ENCODE measurements at places on chromosomes 6 and 20. TPM values are rescaled to one million over a fixed set of nuclear protein-coding genes. Genes with fewer than 3 reads are reported as not detected.

C20orf204 gene
- total RNA-seq = 0.85 TPM

ABCC10 gene
- 16.7 TPM for total RNA-seq

NAA20 gene
- total RNA-seq = 29.4 TPM

ID4 gene
- 7.0 TPM for total RNA-seq

RIMS4 gene
- total RNA-seq = 39.7 TPM

LY6G6D gene
- not detected for total RNA-seq

MUCL3 gene
- not detected for total RNA-seq

RBPJL gene
- 1.4 TPM for total RNA-seq

ETV7 gene
- total RNA-seq = 0.19 TPM

FAM209A gene
- not detected for total RNA-seq

WFDC5 gene
- not detected for total RNA-seq

DNA sequence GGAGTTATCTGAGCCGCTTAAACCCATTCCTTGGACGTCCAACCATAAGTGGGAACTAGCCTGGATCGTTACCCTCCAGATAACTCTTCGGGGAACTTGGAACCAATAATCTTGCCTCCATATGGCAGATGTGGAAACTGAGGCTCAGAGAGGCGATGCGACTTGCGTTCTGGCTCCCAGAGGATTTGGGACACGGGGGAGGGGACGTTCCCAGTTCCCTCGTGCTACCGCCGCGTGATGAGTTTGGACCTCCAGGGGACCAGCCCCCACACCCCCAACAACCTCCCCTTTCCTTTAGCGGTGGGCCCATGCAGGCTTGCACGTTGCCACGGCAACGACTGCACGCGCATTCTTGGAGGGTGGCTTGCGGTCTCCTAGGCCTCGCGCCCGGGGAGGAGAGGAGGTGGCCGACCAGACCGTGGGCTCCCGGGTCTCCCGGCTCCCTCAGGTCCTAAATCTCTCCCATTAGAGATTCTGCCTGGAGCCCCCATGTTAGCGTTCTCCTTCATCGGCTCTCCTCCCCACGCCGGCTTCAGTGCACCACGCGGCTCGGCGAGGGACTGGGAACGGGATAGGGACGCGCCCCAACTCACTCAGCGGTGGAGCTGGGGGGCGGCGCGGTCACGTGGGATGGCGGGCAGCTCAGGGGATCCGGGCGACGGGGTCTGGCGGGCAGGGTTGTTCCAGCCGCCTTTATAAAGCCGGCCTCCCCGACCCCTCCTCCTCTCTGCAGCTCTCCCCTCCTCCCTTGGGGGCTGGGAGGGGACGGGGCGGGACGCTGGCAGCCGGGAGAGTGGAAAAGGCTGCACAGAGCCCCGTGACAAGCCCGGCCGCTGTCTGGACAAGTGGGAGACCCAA is at the start of gene PLTP:
TSS of gene PLTP (minus strand) at position 670 of the 858 bp plus-strand sequence. CDS start 703 bp downstream, outside the sequence.
- H3K27ac ChIP-seq = peak within 1 kb of the TSS; percentile 73
- peak within 1 kb of the TSS; percentile 91 for H3K4me3 ChIP-seq
- peaks cover 7% of the 10 kb centered on the region for H3K4me1 ChIP-seq
- DNase-seq = peak; percentile 83
- no peaks in the 10 kb centered on the region for H3K27me3 ChIP-seq

DNA sequence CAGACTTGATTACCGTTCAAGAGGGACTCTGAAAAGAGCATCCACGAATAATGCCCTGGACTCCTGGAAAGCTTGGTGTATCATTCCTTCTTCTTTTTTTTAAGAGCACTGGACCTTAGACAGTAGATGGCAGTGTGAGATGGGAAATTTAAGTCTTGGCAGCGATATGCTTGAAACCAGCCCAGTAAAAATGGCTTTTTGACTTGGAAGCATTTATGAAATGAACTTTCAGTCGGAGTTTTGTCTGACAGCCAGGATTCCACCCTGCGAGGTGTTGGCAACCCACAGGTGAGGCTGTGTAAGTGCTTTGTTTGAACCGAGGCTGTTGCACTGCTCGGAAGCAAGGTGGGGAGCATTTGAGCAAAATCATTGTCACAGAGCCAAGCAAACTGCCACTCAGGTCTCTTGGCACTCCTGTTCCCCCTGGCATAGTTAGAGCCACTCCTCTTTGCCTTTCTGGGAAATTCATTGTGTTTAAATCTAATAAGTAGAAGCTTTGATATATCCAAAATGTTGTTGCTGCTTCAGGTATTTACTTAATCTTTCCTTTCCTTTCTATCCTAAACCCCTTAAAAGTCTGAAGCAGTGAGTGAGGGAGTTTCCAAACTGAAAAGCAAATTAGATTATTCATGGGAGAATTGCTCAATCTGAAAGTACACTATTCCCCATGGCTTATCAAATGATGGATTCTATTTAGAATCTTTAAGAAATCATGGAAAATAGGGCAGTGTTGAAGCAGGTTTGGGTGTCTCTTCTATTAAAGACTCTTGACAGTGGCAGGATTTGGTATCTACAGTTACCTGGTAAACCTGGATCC is 272.8 kb upstream of the SLC35B3 start:
- H3K27me3 ChIP-seq = no peaks in the 10 kb centered on the region
- H3K36me3 ChIP-seq = no peaks in the 10 kb centered on the region
- H3K4me1 ChIP-seq = no peaks in the 10 kb centered on the region
- H3K4me3 ChIP-seq = no peak overlapping the region
- H3K27ac ChIP-seq = no peak overlapping the region

GRCh38 chr6:143236151-143236798 is 175.6 kb downstream of the AIG1 start:
- DNase-seq = peak; percentile 36
- H3K27me3 ChIP-seq = no peaks in the 10 kb centered on the region
- H3K27ac ChIP-seq = no peak overlapping the region
- H3K4me1 ChIP-seq = peaks cover 11% of the 10 kb centered on the region
- no peaks in the 10 kb centered on the region for H3K36me3 ChIP-seq
- H3K4me3 ChIP-seq = no peak overlapping the region

GRCh38 chr6:37083243-37084138 is 78.0 kb downstream of the FGD2 start:
- no peak overlapping the region for H3K4me3 ChIP-seq
- peaks cover 7% of the 10 kb centered on the region for H3K4me1 ChIP-seq
- no peaks in the 10 kb centered on the region for H3K27me3 ChIP-seq
- no peak for DNase-seq
- H3K27ac ChIP-seq = no peak overlapping the region

DNA sequence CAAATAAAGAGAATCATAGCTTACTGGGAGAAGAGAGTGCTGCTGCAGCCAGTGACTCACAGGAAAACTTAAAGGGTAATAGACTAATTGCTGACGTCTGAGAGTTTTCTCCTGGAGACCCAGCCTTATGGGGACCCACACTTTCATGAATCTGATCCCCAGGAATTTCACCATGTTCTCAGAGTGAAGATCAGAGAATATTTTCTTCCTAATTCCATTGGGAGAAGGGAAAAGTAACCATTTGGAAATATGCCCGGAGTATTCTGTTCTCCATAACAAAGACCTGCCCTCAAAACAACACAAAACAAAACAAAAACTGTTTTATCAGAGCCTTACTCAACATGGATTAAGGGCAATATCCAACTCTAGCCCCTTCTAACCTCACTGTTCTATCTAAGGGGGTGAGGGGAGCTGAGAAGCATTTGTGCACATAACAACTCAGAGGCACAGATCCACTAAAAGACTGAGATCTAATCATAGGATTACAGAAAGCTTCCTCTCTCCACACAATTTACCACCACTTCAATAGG is 168.2 kb upstream of the SSTR4 start:
- H3K27me3 ChIP-seq = no peaks in the 10 kb centered on the region
- no peaks in the 10 kb centered on the region for H3K4me1 ChIP-seq
- no peak overlapping the region for H3K4me3 ChIP-seq
- H3K36me3 ChIP-seq = no peaks in the 10 kb centered on the region
- no peak for DNase-seq

GRCh38 chr20:2800521-2801285 is at the start of gene CPXM1:
TSS of gene CPXM1 (minus strand) at chr20:2800627. CDS start at chr20:2800572, 55 bp downstream.
- no peak within 1 kb of the TSS for H3K27ac ChIP-seq
- peak within 1 kb of the TSS; percentile 79 for H3K4me3 ChIP-seq
- peaks cover 31% of the 10 kb centered on the region for H3K4me1 ChIP-seq
- no peaks in the 10 kb centered on the region for H3K36me3 ChIP-seq

- no peaks in the 10 kb centered on the region for H3K27me3 ChIP-seq
- no peak overlapping the region for H3K4me3 ChIP-seq
- no peak overlapping the region for H3K27ac ChIP-seq
These were observed 45.9 kb upstream of the POU5F1 start for GRCh38 chr6:31216208-31216898.

DNA sequence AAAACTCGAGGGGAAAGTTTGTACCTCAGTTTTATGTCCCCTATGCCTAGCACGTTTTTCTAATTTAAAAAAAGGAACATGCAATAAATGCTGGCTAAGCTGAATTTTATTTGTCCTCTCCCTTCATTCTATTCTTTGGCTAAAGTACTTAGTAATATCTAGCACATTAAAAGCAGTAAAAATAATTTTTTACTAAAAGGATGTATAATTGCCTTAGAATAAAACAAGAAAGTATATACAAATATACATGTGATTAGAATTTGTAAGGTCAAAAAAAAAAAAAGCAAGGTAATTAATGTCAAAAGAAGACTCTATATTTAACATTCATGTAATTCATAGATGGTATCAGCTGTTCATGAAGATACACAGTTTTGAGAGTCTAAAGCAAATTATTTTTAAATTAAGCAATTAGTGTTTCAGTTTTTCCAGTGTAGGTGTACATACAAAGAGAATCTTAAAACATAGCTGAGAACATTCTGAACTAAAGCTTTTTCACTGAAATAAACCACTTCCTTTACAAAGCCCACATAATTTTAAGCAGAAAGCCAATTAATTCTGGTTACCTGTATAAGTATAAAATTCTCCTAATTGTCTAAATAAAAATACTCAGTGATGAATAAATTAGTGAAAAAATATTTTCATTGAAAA is 32.4 kb downstream of the HBS1L start:
- DNase-seq = no peak
- no peak overlapping the region for H3K27ac ChIP-seq

DNA sequence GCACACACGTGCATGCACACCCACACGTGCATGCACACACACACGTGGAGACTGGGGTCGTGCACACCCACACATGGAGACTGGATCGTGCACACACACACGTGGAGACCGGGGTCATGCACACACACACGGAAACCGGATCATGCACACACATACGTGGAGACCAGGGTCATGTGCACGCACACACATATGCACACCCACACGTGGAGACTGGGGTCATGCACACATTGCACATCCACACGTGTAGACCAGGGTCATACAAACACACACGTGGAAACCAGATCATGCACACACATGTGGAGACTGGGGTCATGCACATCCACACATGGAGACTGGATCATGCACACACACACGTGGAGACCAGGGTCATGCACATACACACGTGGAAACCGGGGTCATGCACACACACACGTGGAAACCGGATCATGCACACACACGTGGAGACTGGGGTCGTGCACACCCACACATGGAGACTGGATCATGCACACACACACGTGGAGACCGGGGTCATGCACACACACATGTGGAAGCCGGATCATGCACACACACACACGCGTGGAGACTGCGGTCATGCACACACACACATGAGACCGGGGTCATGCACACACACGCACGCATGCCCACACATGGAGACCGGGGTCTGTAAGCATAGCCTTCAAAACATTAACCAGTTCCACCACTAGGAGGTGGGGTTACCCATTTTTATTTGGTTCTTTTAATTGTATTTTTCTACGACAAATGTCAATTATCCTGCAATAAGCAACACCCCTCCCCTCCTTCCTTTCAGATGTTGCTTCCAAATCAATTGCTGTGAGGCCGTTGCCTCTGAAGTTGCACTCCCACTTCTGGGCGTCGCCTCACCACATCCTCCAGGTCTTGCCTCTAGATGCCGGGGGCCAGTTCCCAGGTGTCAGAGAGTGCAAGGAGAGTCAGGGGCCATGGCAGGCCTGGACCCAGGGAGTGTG is 95.8 kb downstream of the TMEM242 start:
- H3K36me3 ChIP-seq = no peaks in the 10 kb centered on the region
- H3K27ac ChIP-seq = no peak overlapping the region
- peak; percentile 64 for DNase-seq
- 0 out of 2 replicates have a peak, but pooled peaks cover 3% of the 10 kb centered on the region for H3K4me1 ChIP-seq

- H3K4me3 ChIP-seq = no peak overlapping the region
- H3K27me3 ChIP-seq = no peaks in the 10 kb centered on the region
- peaks cover 18% of the 10 kb centered on the region for H3K4me1 ChIP-seq
- DNase-seq = peak; percentile 69
- H3K36me3 ChIP-seq = no peaks in the 10 kb centered on the region
These were observed 421.9 kb downstream of the PREX1 start for GRCh38 chr20:48405909-48406308.

DNA sequence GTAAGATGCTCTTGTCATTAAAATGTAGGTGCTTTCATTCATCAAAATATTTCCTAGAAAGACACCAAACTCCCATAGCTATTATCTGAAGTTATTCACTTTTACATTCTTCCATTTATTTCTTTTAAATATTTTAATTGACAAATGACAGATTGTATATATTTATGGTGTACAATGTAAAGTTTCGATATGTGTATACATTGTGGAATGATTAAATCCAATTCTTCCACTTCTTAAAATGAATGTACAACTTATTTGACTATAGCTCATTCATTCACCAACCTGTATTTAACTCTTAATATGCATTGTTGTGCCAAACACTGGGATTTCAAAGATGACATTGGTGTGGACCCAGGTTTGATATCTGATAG is 41.0 kb downstream of the CCN2 start:
- no peaks in the 10 kb centered on the region for H3K27me3 ChIP-seq
- no peak overlapping the region for H3K4me3 ChIP-seq
- peaks cover 82% of the 10 kb centered on the region for H3K36me3 ChIP-seq
- H3K27ac ChIP-seq = no peak overlapping the region
- DNase-seq = no peak
- H3K4me1 ChIP-seq = peaks cover 37% of the 10 kb centered on the region

- peaks cover 7% of the 10 kb centered on the region for H3K4me1 ChIP-seq
- no peaks in the 10 kb centered on the region for H3K36me3 ChIP-seq
- DNase-seq = no peak
- H3K27me3 ChIP-seq = no peaks in the 10 kb centered on the region
These were observed 47.8 kb upstream of the FRMD1 start for GRCh38 chr6:168126566-168127383.

- H3K36me3 ChIP-seq = 0 out of 2 replicates have a peak, but pooled peaks cover 3% of the 10 kb centered on the region
- no peaks in the 10 kb centered on the region for H3K27me3 ChIP-seq
- H3K4me1 ChIP-seq = peaks cover 13% of the 10 kb centered on the region
- no peak overlapping the region for H3K4me3 ChIP-seq
- no peak overlapping the region for H3K27ac ChIP-seq
- DNase-seq = no peak
These were observed 603.4 kb upstream of the JAG1 start for GRCh38 chr20:11277170-11277569.

GRCh38 chr6:1392813-1393640 is 3.7 kb downstream of the FOXF2 start:
- peaks cover 94% of the 10 kb centered on the region for H3K27me3 ChIP-seq
- peak; percentile 62 for DNase-seq
- peak overlapping the region; percentile 43 for H3K4me3 ChIP-seq
- H3K36me3 ChIP-seq = no peaks in the 10 kb centered on the region
- no peak overlapping the region for H3K27ac ChIP-seq
- H3K4me1 ChIP-seq = peaks cover 16% of the 10 kb centered on the region

DNA sequence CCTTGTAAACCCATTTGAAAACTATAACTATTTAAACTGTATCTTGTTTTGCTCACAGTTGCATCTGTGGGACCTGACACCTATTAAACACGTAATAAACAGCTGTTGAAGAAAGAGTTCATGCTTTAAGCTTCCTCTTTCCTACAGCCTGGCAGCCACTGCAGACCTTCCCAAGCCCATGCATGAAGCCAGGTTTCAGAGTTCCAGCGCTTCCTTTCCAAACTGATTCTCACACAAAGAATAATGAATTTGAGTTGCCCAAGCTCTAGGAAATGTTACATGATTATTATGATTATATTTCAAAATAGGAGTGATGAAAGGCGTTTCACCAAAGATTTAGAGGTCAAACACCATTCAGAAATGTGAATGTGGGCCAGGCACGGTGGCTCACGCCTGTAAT is 3.7 kb downstream of the AGPAT4 start:
- H3K36me3 ChIP-seq = no peaks in the 10 kb centered on the region
- H3K4me3 ChIP-seq = no peak overlapping the region
- no peak for DNase-seq
- H3K27ac ChIP-seq = no peak overlapping the region
- H3K4me1 ChIP-seq = peaks cover 31% of the 10 kb centered on the region
- H3K27me3 ChIP-seq = no peaks in the 10 kb centered on the region
